ENCODE measurements at places on chromosomes 1 and 21.

DNA sequence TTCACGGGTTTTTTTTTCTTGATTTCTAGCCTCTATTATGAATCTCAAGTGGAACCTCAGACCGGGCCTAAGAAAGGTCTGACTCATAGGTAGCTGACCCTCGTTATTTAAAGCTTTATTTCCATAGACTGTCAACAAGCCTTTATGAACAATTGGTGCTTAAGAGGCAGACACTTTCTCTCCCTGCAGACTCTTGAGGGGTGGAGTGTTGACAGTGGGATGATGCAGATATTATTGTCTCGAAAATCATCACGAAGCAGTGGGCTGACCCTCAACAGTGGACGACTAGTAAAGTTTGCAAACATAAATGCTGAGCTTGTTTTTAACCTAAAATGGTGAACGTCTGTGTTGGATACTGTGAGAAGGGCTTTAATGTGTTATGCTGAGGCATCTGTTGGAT, 1.8 kb downstream of the SFT2D2 start:
- no peak for DNase-seq

GRCh38 chr1:34713443-34713842, 41.4 kb upstream of the GJB5 start:
- DNase-seq, result no peak

- peak; percentile 92 for DNase-seq
These were observed 5.4 kb upstream of the NFIA start for GRCh38 chr1:61076728-61077675.

GRCh38 chr1:201791051-201791778, 37.7 kb upstream of the IPO9 start:
- no peak for DNase-seq

DNA sequence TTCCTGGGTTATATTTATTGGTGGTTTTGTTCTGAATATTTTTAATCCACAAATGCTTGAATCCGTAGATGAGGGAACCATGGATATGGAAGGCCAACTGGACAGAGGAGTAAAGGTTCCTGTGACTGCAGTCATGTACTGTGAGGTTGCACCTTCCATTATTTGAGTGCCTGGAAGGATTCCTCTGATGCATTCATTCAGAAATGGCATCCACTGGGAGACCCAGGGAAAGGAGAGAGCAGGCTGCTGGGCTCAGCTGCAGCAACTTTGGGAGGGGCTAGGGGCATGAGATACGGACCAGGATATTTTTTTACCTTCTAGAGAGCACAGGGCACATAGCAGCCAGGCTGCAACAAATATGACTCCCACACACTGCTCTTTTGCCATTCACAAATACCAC, 19.5 kb downstream of the AK2 start:
- DNase-seq, result no peak

DNA sequence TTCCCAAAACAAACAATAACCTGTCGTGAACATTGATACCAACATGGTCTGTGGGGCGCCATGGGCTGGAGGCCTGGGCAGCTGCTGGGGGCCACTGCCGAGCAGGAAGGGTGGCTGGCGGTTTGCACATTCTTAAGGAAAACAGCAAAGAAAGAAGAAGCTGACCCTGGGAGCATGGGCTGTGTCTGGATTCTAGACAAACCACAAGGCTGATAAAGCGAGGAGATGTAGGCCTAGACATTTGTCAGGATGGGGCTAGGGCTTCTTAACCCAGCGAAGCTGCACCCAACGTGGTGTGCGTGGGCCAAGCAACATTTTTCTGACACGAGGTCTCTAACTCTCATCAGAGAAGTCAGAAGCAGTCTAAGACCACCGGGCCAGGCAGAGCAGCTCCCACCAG, 322.1 kb upstream of the VAMP3 start:
- DNase-seq, result no peak

DNA sequence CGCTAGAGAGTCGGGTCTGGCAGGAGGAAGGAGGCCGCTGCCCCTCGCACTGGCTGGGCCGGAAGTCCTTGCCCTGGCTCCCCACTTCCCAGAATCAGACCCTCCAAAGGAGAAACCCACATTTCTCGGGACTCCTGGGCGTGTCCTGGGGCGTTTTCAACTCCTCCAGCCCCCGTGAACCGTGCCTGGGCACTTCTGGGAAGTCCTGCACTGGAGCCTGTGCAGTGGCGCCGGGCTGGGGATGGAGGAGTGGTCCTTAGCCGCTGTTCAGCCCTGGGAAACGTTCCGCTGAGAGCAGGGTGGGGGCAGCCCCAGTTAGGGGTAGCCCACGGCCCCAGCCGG, 3.0 kb downstream of the IGSF21 start:
- DNase-seq, result no peak

Data from left forelimb (tissue), 1 donor.